ENCODE measurements at places on chromosomes 5 and 9.

GRCh38 chr9:24986331-24986730 lies 440.6 kb upstream of the IZUMO3 start:
- DNase-seq = no peak

- DNase-seq = no peak
Measured at GRCh38 chr5:73899055-73899454, 273.1 kb downstream of the ARHGEF28 start.

GRCh38 chr9:137740312-137740711 lies 121.5 kb downstream of the EHMT1 start:
- no peak for DNase-seq

GRCh38 chr5:78336698-78337097 lies 23.7 kb upstream of the SCAMP1 start:
- DNase-seq = no peak

DNA sequence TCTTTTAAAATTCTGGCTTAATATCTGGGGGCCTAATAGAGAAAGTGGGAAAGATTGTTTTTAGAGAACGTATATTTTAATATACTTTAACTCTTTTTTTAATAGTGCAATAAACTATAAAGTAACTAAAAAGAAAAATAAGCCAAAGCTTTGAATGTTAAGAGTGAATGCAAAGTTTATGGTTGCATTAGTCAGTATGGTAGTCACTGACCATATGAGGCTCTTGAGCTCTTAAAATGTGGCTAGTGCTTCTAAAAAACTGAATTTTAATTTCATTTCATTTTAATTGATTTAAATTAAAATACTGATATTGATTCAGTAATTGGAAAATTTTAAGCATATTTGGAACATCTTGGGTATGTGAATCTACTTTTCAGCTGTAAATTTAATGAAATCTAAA lies 310.7 kb downstream of the PJA2 start:
- no peak for DNase-seq

- no peak for DNase-seq
Measured at GRCh38 chr5:81785322-81785721, 34.4 kb upstream of the SSBP2 start.

DNA sequence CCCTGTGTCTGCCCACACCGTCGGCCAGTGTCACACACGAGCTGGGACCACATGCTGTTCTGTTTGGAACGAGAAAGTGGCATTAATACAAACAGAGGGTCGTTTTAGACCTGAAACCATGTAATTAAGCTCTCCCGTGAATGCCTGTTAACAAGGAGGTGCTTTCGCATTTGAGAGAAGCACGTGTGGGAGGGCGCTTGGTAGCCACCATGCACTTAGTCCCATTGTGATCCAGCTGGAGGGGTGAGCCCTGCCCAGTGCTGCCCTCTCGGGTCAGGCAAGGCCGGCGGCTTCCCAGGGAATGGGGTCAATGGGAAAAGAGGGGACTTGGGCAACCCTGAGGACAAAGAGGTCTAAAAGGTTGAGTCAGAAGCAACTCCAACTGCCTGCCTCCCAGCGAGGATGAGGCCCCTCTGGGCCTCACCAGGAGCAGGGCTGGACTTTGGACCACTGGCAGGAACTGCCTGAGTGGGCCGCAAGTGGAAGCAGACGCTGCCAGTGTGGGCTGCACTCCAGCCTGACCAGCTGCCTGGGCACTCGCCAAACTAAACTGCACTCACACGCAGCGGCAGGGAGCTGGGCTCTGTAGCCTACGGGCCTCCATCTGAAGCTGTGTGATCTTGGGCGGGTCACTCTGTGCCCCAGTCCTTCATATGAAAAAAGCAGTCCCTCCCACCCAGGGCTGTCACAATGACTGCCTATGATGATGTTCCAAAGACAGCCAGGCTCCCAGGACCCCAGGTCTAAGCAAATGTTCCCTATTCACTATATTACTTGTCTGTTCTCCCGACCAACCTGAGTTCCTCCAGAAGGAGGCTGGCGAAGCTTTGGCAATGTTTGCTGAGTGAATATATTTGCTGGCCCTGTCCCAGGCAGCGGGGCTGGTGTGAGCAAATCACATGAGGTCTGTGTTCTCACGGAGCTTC lies 195.7 kb downstream of the CDK5RAP2 start:
- no peak for DNase-seq

DNA sequence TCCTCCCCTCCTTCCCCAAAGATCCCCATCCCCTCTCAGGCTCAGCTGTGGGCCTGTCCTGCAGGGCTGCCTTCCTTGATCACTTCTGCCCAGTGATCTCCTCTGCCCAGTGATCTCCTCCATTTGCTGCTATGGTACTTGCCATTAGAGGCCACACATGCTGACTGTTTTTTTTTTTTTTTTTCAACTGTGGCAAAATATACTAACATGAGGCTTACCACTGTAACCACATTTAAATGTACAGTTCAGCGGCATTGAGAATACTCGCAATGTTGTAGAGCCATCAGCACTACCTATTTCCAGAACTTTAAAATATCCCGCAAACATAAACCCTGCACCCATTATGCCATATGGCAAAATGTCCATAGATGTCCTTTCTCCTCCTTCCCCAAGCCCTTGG lies 61.7 kb upstream of the EPB41L4B start:
- DNase-seq = no peak

DNA sequence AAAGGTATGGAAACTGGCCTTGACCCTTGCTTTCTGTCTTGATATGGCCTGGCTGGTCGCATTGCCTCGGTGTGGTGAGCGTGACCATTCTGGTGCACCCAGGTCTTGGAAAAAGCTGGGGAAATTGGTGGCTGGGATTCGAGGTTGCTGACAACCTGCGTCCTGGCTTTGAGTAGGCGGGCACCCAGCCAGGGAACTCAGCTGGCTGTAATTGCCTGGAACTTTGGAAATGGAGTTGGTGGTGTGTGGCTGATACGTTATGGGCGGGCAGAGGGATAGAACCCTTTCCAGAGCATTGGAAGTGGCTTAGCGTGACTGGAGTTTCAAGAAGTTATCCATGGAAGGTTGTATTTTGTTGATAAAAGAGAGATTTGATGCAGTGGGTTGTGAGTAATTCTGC lies 35.2 kb downstream of the KCNMB1 start:
- no peak for DNase-seq

DNA sequence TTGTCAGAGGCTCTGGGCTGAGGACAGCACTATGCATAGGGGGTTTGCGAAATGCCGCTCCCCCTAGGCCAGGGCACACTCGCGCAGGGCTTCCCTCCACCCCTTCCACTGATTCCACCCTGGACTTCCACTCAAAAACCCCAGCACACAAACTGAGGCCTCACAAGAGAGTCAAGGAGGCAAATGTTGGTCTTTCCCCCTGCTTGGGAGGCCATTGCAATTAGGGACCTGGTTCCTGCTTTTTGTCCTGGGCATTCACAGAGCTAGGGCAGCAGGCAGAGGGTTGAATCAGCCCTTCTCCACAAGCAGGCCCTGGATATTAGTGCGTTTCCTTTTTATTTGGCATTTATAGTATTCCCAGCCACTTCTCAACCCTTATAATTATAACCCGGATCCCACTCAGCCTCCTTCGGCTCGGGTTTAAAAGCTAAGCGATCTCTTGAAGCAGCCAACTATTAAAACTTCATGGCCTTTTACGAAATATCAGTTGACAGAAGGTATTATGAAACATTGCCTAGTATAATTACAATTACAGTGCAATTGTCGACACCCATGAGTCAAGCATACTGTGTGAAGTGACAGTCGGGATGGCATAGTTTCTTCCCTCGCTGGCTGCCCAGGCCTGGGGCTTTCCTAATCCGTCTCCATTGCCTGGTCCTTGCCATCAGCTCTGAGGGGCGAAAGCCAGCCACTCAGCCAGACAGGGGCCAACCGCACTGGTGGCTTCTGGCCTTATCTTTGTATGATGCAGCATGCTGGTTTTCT lies 285.5 kb upstream of the MAP3K1 start:
- DNase-seq = no peak

- DNase-seq = no peak
Measured at GRCh38 chr9:97806721-97807120, 46.3 kb upstream of the FOXE1 start.

- DNase-seq = no peak
Measured at GRCh38 chr5:156380848-156381247, 53.9 kb downstream of the SGCD start.

DNA sequence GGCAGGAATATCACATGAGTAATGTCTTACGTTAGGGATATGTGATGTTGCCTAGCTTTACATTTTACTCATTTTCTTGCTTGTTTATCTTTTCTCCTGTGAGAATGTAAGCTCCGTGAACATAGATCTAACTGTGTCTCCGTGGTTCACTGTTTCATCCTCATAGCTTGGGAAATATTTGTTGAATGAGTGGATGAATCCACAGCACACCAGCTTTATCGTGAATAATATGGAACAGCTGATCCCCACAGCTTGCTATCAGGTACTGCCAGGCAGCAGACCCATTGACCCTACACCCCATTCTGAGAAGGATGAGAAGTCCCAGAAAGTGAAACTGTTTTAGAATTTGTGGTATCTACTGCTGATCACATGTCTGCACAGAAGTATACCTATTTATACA lies 106.8 kb upstream of the FBN2 start:
- no peak for DNase-seq

GRCh38 chr5:153504726-153505125 lies 14.3 kb downstream of the GRIA1 start:
- DNase-seq = no peak

- no peak for DNase-seq
Measured at GRCh38 chr9:2359891-2360471, 261.6 kb upstream of the VLDLR start.

- DNase-seq = no peak
Measured at GRCh38 chr9:33014665-33015014, 10.4 kb upstream of the DNAJA1 start.

- DNase-seq = no peak
Measured at GRCh38 chr9:109182940-109183798, 16.1 kb upstream of the FRRS1L start.

- DNase-seq = no peak
Measured at GRCh38 chr9:35816708-35817107, 1.9 kb upstream of the HINT2 start.

GRCh38 chr5:174186096-174186695 lies 140.7 kb downstream of the NSG2 start:
- no peak for DNase-seq

DNA sequence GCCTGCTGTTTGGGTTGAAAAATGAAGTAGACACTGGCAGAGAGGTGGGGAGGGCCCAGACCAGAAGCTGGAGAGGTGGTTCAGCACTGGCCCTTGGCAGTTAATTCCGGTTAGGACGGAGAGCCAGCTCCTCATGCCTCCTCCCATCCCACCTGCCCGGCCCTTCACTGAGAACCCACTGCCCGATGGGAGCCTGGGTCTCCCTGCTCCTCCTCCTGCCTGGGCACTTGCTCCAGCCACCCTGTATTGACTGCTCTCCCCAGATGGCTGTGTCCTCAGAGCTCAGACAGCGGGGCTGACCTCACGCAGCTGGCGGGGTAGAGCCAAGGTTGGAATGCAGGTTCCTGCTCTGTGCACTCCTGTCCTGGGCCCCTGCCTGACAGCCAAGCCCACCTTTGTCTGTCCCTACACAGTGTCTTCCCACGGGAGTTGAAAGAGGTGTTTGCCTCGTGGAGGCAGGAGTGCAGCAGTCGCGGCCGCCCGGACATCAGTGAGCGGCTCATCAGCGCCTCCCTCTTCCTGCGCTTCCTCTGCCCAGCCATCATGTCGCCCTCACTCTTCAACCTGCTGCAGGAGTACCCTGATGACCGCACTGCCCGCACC lies 114.7 kb downstream of the DAB2IP start:
- no peak for DNase-seq

DNA sequence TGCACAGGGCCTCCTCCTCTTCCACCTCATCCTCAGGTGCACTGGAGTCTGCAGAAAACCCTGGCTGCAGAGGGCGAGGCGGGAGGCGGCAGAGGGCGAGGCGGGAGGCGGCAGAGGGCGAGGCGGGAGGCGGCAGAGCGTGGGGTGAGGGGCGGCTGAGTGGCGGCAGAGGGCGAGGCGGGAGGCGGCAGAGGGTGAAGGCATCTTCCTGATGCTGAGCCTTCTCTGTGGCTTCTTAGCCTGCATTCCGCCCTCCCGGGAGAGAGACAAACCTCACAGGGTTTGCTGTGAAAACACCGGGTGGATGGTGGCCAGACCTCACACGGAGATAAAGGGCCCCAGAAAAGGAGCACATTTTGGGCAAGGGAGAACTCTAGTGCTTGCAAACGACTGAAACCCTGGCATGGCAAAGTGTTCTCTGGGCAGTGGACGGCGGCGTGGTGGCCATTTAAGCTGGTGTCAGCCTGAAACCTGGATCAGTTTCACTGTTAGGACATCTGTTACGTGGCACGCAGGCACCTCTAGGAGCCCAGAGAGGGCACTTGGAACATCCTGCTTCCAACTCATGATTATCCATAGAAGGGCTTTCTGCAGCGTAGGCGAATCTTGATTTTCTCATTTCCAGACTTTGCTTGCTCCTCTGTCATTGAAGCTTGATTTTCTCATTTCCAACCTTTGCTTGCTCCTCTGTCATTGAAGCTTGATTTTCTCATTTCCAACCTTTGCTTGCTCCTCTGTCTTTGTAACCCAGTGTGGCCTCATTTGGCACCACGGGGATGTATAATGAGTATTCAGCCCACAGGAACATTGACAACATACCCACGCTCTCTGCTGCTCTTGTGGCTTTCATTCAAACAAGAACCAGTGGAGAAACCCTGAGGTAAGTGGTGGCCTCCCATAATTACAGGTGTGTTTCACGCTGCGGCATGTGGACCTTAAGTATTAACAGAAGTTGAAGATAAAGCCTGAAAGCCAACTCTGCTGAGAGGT lies 16.3 kb upstream of the PLEKHG4B start:
- no peak for DNase-seq

- DNase-seq = no peak
Measured at GRCh38 chr5:118577621-118578020, 410.7 kb downstream of the DTWD2 start.

DNA sequence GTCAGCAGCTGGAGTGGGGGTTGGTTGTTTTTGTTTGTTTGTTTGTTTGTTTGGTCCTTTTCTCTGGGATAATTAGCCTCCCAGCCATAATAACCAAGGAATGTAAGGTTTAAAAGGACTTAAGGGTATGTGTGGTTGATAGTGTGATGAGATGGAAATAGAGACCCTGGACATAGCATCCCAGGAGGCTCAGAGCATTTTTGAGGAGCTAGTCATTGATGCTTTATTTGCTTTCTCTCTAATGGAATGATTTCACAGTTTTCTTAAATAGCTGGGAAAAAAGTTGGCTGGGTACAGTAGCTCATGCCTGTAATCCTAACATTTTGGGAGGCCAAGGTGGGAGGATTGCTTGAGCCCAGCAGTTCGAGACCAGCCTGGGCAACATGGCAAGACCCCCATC lies 45.1 kb downstream of the TTC1 start:
- no peak for DNase-seq

DNA sequence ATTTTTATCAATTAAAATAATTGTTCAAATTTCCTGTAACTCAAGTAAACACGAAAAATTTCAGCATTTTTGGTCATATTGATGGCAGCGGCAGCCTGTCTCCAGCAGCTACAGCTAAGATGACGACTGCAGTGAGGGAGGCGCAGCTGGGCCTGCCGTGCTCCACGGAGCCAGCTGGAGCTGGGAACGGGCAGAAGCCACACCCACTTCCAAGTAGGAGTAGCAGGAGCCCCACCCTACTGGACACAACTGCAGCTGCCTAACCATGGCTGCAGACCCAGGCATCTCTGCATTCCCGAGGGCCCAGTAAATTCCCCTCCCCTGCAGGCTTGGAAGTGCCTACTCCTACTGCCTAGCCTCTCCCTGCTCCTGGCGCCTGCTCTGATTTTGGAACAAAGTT lies 2031.7 kb downstream of the EFNA5 start:
- no peak for DNase-seq

- DNase-seq = no peak
Measured at GRCh38 chr5:122455939-122456338, 143.9 kb downstream of the SNCAIP start.

GRCh38 chr9:1267581-1267980 lies 217.4 kb downstream of the DMRT2 start:
- DNase-seq = no peak

All from activated CD4-positive, alpha-beta T cell treated with anti-CD3 and anti-CD28 coated beads, Interleukin-2, amount 50 U/mL, for 1 hour (primary cell).